ENCODE measurements at places on chromosomes 6 and 20.

DNA sequence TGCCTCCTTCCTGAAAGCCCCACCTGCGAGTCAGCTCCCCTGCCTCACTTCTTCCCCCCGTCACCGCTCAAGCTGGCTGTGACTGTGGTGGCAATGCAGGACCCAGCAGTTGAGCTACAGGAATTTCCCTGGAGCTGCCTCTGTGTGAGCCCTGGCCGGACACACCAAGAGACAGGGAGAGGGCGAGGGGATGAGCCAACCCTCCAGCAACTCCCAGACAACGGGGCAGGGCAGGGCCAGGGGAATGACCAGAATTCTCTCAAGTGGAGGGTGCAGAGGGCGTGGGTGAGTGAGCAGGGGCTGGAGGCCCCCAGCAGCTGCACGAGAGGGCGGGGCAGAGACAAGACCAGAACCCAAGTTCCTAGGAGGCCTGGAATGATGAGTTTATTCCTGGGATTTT, 4.9 kb upstream of the ARFGAP1 start:
- no peak for DNase-seq

GRCh38 chr6:3759646-3760232, 8.2 kb upstream of the PXDC1 start:
- no peak for DNase-seq

GRCh38 chr20:56350842-56351241, 7.9 kb upstream of the FAM210B start:
- DNase-seq = no peak

DNA sequence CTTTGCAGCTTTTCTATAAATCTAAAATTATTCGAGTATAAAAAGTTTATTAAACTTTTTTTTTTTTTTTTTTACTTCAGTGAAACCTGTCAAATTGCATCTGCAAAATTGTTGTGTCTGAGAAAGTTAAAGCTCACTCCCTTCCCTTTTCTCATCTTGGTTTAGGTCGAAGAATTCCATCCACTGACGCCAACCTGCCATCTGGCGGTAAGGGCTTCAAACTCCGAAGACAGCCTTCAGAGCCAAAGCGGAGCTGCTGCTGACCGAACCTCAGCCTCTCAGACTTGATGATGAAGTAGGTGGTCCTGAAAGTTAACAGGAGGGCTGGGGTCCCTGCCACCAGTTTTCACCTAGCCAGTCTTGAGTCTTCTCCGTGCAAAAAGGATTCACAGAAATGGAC, 29.6 kb upstream of the VAPB start:
- no peak for DNase-seq

GRCh38 chr6:65728879-65729479, 22.0 kb upstream of the EYS start:
- DNase-seq = no peak

GRCh38 chr6:121573481-121573880, 138.0 kb downstream of the GJA1 start:
- DNase-seq = no peak

DNA sequence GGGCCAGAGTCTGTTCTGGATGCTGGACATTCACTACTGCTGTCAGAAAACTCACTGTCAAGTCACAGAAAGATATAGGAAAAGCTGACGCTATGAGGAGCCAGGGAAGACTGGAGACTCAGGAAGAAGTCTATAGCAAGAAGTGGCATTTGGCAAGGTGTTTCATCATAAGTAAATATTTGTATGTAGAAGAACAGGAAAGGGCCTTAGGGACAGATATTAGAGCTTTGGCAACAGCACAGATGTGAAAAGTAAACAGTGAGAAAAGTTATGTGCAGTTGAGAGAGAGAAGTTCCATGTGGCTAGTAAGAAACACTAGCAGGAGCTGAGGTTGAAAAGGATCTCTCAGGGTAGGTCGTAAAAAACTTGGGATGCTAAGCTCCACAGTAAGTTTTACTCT, 868.9 kb downstream of the PHF3 start:
- DNase-seq = no peak

DNA sequence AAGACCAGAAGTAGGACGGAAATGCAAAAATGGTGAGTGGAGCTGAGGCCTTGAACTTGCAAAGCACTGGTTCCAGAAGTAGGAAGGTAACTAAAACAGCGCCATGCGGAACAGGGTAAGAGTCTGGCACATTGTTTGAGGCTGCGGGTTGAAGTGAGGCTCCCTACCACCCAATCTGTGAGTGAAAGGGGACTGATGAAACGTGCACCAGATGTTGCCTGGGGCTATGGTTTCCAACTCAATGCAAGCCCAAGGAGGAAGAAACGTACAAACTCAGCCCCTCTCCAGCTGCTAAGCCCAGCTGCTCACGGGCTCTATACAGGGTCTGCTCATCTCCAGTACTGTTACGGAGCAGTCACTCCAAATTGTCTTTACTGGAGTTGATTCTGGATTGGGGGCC, 68.7 kb upstream of the KCNK16 start:
- no peak for DNase-seq

- no peak for DNase-seq
Measured at GRCh38 chr6:14016935-14017625, 92.3 kb downstream of the RNF182 start.

DNA sequence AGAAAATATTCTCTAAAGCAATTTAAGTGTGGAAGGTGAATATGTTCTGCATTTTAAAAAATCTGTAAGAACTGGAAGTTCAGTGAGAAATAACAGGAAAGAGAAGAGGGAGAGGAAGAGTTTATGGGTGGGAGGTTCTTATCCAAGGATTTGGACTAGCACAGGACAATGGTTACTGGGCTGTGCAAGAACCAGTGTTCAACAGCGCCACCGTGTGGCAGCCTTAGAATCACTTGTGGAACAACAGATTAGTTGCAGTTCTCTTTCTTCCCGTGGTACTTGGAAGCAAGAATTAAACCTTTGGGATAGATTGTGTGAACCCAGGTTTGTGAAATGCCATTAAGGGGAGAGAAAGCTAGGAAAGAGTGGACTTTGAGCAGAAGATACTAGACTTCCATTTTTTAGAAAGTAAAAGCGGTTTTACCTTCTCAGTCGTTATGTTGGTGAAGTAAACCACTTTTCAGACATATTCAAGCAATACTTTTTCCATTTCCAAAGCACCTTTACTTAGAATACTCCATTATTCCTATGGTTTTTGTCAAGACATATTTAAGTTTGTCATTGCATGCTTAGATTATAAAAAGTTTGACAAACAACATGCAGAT, 436.7 kb downstream of the RNF144B start:
- no peak for DNase-seq

DNA sequence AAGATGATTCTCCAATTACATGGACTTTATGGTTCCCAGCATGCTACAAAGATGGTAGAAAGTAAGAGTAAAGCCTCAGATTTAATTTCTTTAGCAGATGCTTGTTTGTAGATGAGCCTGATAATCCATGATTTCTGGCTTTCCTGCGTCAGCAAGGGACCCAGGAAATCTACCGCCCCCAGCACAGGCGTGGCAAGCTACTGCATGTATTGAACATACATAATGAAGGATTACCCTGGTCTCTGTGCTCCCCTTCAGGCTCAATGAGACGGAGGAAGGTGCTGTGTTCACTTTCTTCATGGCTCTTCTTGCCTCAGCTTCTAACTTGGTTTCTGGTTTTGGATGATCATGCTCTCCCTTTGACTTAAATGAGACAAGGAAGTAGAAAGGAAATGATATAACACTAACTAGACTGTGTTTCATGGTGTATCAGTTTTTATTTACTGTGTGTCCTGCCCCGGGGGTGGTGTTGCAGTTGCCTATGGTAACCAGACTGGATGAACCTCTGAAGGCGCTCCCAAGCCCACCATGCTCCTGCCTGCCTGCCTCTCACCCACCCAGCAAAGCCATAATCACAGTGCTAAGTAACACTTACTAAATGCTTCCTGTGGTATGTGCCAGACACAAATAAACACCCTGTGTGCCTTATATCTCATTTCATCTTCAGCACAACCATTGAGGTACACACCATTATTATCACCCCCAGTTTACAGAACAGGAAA, 17.9 kb downstream of the GCM1 start:
- no peak for DNase-seq

GRCh38 chr20:37179683-37180524, 556 bp upstream of the MROH8 start:
- no peak for DNase-seq

DNA sequence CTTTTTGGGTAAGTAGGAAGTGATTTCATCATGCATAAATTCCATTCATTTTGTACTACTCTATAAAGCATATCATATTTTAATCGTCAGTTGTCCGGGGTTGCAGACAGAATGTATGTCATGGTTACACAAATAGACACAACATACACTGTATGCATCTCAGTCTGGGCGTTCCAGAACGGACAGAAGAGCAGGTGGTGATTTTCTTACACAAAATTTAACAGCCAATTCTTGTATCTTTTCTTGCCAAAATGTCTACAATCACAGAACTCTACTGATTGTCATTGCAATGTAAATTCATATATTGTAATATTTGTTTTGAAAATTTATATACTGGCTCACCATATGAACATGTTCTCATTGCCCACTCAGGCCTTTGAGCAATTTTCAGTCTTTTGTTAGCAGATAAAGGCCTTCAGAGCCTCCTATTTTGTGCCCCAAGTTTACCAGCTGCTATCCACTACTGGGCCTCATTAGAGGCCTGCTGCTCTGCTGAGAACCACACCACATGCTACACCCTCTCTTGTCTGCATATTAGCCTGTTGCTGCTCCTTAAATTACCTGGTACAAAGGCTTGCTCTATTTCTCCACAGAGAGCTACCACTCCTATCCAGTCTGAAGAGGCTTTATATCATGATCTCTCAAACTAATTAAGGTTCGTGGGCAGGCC, 61.5 kb downstream of the PRDM13 start:
- no peak for DNase-seq

DNA sequence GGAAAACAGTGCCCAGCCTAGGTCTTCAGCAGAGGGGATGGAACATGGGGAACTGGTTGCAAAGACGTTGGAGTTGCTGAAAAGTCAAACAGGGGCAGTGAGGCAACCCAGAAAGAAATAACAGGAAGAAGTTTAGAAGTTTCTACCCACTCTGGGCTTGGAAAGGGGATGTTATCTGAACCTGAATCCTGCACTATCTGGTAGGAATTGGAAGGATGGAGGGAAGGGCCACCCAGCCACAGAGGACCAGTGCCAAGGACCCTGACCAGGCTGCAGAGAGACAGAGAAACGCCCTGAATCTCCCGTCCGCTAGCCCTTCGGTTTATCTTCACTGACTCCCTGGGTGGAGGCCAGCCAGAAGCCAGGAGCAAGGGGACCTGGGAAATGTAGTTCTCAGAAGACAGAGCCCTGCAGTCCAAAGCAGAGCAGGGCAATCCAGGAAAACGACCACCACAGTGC, 217.3 kb upstream of the RREB1 start:
- no peak for DNase-seq

DNA sequence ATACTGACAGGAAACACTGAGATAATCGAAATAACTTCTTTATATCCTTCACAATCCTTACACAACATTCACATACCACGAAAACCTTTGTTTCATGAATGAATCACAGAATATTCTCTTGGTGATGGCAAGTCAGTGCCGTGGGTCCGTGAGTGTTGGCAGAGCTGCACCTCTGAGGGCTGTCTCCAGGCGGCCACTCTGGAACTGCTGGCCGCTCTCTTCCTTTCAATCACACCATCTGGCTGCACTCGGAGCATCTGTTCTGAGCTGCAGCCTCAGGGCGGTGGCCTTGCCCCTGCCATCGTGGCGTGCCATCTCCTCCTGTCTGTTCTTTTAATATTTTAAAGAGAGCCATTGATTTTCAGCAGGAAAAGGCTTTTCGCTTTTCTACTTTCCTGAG, 129.4 kb upstream of the AFDN start:
- no peak for DNase-seq

- DNase-seq = peak; percentile 30
Measured at GRCh38 chr6:27806981-27807440, 105.2 kb downstream of the OR2B2 start.

- no peak for DNase-seq
Measured at GRCh38 chr20:19876828-19877460, 118.9 kb downstream of the RIN2 start.

DNA sequence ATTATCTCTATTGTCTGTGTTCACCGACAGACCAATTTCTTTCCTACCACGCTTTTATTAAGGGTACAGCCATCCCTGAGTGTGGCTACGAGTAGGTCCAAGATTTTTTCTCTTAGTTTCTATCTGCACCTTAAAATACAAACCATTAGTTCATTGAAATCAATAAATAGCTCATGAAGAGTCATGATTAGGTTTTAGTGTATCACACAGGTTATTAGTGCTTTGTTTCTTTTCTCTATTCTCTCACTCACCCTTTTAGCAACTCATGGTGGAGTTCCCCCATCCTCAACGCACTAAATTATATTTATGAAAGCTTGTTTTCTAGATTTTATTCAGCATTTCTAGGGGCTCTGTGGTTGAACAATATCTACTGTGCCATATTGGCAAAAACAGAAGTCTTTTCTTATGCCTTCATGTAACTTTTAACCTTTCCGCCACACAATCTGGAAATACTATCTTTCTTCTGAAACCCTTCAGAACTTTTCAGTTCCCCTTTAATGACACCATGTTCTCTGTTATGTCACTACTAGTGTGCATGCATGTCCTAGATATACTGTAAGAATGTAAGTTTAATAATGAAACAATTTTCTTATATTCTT, 128.2 kb upstream of the LAMA2 start:
- no peak for DNase-seq

- DNase-seq = no peak
Measured at GRCh38 chr6:165922309-165922794, 245.3 kb downstream of the TBXT start.

DNA sequence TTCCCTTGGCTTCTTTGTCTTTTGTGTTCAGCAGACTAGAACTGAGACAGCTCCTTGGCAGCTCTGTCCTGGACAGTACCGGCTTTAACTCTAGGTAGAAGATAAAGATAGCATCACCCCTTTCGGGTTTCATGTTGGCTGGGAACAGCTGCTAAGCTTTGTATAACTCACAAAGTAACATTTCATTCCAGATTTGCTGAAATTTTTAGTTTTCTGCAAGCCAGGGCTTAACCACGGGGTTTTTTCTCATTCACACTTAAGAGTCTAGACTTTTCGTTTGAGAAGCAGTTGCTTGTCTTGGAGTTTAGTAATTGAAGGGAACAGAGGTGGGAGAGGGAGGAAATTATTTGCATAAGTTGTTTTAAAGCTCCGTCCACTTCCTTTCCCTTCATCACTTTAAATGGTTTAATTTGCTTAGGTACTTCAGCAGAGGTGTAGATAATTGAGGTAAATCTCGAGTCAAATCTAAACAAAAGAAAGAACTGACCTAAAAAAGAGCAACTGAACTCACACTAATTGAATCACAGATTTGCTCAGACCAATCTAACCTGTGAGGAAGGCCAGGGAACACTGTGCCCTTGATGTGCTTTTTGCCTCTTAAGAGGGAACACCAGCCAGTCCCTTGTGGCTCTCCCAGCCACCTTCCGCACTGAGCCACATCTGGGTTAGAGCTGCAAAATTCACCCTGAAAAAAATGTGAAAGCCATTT, 48.3 kb downstream of the RREB1 start:
- no peak for DNase-seq
